ENCODE measurements at places on chromosomes 12 and 14. TPM values are rescaled to one million over a fixed set of nuclear protein-coding genes. Genes with fewer than 3 reads are reported as not detected.

GRCh38 chr12:20486233-20486632 lies 117.9 kb downstream of the PDE3A start:
- no peak overlapping the region for H3K27ac ChIP-seq
- no peaks in the 10 kb centered on the region for H3K36me3 ChIP-seq
- peaks cover 1% of the 10 kb centered on the region for H3K27me3 ChIP-seq
- H3K4me1 ChIP-seq: no peaks in the 10 kb centered on the region
- DNase-seq: no peak
- H3K4me3 ChIP-seq: no peak overlapping the region

DNA sequence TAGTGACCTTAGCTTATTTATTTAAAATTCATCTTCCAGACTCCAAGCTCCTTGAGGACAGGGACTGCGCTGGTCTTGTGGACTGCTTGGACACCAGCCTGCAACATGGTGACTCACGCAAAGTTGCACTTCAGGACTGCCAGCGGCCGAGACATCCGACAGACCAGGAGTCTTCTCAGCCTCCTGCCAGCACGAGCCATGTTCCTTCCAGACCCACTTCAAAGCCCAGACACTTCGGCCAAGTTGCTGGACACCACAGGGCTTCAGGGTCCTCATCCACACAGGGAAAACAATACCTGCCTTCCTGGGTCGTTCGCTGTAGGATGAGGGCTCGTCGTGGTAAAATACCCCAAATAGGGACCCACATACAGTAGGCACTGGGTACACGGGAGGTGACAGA lies 88.7 kb downstream of the BCL11B start:
- H3K27ac ChIP-seq: peak overlapping the region; percentile 94
- peak overlapping the region; percentile 68 for H3K4me3 ChIP-seq
- H3K36me3 ChIP-seq: peaks cover 66% of the 10 kb centered on the region
- H3K27me3 ChIP-seq: no peaks in the 10 kb centered on the region
- peaks cover 95% of the 10 kb centered on the region for H3K4me1 ChIP-seq
- DNase-seq: no peak

DNA sequence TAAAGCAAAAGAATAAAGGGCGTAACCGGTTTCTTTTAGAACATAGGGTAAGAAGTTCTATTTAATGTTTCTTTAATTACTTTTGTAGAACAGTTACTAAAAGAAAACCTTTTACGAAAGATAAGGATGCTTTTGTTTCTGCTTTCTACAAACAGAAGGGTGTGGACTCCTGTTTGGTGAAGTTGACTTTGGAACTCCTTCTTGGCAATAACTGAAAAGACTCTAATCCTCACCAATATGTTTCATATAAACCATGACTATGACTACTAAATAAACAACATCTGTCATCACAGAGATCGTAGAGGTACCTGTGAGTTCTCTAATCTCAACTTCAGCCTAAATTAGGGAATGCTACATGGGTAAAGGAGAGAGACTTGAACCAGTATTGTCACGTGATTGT lies 210.8 kb upstream of the FLRT2 start:
- DNase-seq: no peak
- no peaks in the 10 kb centered on the region for H3K36me3 ChIP-seq

DNA sequence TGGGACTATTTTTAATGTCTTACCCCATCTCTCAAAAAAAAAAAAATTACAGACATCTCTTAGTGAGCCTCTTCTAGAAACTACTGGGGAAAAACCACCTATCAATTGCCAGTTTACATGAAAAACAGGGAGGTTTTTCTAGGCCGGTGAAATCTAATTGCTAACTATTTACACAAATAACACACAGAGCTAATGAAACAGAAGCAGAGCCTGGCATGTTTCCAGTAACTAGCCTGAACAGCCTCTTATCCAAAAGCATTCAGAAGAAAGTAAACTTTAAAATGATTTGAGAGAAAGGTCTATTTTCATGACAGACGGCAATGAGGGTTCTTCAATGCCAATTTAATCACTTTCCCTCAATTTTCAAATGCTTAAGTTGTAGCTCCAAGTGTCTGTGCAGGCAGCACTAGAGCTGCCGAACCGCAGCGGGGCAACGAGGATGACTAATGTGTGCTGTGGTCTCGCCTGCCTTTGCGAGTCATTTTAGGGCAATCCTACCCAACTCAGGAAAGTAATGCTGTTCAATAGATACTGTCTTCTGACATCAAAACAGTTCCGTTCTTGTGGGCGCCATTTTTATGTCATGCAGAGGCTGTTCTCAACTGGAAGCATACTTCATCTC lies 84.6 kb downstream of the SETD3 start:
- DNase-seq: peak; percentile 66
- no peaks in the 10 kb centered on the region for H3K27me3 ChIP-seq
- H3K36me3 ChIP-seq: peaks cover 16% of the 10 kb centered on the region

PPP1R36 gene
- 0.29 TPM for total RNA-seq
